Esophagus muscularis mucosa (tissue), 4 donors: ENCODE measurements at places on chromosomes 3 and 15. TPM values are rescaled to one million over a fixed set of nuclear protein-coding genes. Genes with fewer than 3 reads are reported as not detected.

DNA sequence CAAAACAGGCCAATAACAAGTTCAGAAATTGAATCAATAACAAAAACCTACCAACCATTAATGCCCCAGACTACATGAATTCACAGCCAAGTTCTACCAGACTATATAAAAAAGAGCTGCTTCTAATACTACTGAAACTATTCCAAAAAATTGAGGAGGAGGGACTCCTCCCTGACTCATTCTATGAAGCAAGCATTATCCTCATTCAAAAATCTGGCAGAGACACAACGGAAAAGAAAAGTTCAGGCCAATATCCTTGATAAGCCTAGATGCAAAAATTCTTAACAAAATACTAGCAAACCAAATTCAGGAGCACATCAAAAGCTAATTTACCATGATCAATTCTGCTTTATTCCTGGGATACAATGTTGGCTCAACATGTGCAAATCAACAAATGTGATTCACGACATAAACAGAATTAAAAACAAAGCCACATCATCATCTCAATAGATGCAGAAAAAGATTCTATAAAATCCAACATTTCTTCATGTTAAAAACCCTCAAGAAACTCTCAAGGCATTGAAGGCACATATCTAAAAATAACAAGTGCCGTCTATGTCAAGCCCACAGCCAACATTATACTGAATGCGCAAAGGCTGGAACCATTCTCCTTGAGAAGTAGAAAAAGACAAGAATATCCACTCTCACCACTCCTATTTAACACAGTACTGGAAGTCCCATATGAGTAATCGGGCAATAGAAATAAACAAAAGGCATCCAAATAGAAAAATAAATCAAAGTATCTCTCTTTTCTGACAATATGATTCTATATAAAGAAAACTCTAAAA lies 573.6 kb upstream of the GRM7 start:
- no peaks in the 10 kb centered on the region for H3K4me1 ChIP-seq
- H3K27ac ChIP-seq, result no peak overlapping the region
- no peaks in the 10 kb centered on the region for H3K27me3 ChIP-seq
- no peaks in the 10 kb centered on the region for H3K36me3 ChIP-seq
- H3K4me3 ChIP-seq, result no peak overlapping the region
- DNase-seq, result no peak

GRCh38 chr3:38099518-38099917 lies 37.4 kb downstream of the ACAA1 start:
- no peaks in the 10 kb centered on the region for H3K4me1 ChIP-seq
- H3K4me3 ChIP-seq, result no peak overlapping the region
- H3K27me3 ChIP-seq, result no peaks in the 10 kb centered on the region
- DNase-seq, result no peak

DNA sequence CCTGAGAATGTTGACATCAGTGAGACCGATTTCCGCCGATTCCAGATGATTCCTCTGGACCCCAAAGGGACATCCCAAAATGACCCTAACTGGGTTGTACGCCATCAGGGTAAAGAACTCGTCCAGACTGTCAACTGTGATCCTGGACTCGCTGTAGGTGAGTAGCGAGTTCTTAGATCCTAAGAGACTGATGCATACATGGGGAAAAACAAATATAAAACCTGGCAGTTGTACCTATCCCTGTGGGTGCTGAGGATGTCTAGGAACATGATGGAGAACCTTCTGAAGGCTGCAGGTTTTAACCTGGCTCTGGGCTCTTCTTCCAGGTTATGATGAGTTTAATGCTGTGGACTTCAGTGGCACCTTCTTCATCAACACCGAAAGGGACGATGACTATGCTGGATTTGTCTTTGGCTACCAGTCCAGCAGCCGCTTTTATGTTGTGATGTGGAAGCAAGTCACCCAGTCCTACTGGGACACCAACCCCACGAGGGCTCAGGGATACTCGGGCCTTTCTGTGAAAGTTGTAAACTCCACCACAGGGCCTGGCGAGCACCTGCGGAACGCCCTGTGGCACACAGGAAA lies 12.3 kb downstream of the THBS1 start:
- H3K27ac ChIP-seq, result peak overlapping the region; percentile 14
- no peaks in the 10 kb centered on the region for H3K27me3 ChIP-seq
- no peak for DNase-seq
- H3K4me3 ChIP-seq, result no peak overlapping the region
- peaks cover 83% of the 10 kb centered on the region for H3K36me3 ChIP-seq

DNA sequence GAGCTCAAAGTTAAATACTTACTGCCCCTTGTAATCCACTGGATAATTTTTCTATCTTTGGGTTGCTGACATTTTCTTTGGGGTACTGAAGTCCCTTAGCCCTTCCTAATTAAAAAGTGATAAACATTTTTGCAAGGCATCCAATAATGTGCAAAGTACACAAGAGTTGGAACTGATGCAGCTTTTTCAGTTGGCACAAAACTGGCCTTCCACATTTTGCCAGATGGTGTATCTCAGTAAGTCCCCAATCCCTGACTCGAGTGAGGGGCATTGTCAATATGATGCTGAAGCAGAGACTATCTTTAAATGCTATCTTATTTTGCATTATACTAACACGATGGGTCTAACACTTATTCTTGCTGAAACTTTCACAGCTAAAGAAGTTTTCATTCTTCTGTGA lies 27.8 kb downstream of the FHIT start:
- no peak overlapping the region for H3K4me3 ChIP-seq
- H3K36me3 ChIP-seq, result no peaks in the 10 kb centered on the region
- no peak for DNase-seq

DNA sequence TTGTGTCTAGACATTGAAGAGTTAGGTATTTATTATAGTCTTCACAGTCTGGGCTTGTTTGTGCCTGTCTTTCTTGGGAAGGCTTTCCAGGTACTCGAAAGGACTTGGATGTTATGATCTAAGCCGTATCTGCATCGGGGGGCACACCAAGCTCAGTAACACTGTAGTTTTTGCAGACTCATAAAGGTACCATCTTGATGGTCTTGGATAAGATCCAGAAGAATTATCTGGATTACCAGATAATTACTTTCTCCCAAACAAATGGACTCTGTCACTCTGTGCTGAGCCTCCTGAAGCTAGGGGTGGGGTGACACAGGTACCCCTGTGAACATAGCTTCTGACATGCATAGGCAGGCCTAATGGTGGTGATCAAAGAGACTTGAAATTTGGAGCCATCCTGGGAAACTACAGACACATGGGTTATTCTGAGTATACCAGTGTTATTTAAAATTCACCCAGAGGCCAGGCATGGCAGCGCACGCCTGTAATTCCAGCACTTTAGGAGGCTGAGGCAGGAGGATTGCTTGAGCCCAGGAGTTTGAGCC lies 238.6 kb upstream of the TPM1 start:
- DNase-seq, result no peak
- H3K36me3 ChIP-seq, result peaks cover 37% of the 10 kb centered on the region
- H3K27me3 ChIP-seq, result no peaks in the 10 kb centered on the region
- no peak overlapping the region for H3K4me3 ChIP-seq
- H3K27ac ChIP-seq, result no peak overlapping the region
- peaks cover 14% of the 10 kb centered on the region for H3K4me1 ChIP-seq

DNA sequence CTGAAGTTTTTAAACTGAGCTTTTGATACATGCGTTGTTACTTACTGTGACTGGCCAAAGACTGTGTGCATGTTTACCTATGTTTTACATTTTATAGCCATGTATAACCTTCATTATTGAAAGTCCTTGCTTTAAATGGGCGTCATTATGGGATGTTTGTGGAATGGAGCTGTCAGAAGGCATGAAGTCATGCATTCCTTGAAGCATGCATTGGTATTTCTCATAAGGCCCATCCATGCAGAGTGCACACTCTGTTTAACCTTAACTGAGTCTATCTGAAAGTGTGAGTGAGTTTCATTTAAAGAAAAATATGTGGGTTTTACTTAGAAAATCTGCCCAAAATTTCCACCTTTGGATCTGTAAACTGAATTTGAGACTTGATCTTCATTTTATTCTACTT lies 51.1 kb downstream of the PSMD6 start:
- peaks cover 48% of the 10 kb centered on the region for H3K4me1 ChIP-seq
- no peaks in the 10 kb centered on the region for H3K36me3 ChIP-seq
- H3K27ac ChIP-seq, result peak overlapping the region; percentile 61
- no peaks in the 10 kb centered on the region for H3K27me3 ChIP-seq
- no peak for DNase-seq

- H3K27me3 ChIP-seq, result no peaks in the 10 kb centered on the region
- H3K27ac ChIP-seq, result no peak overlapping the region
- H3K36me3 ChIP-seq, result no peaks in the 10 kb centered on the region
- no peak for DNase-seq
- H3K4me1 ChIP-seq, result no peaks in the 10 kb centered on the region
Observed at GRCh38 chr3:64708456-64708855, 20.7 kb upstream of the ADAMTS9 start.

GRCh38 chr3:166444336-166444735 lies 607.1 kb upstream of the BCHE start:
- H3K4me1 ChIP-seq, result no peaks in the 10 kb centered on the region
- no peak for DNase-seq
- H3K36me3 ChIP-seq, result no peaks in the 10 kb centered on the region
- no peak overlapping the region for H3K27ac ChIP-seq
- H3K4me3 ChIP-seq, result no peak overlapping the region
- no peaks in the 10 kb centered on the region for H3K27me3 ChIP-seq

GRCh38 chr15:95175914-95176658 lies 944.7 kb downstream of the MCTP2 start:
- H3K27me3 ChIP-seq, result no peaks in the 10 kb centered on the region
- H3K27ac ChIP-seq, result no peak overlapping the region
- H3K4me3 ChIP-seq, result no peak overlapping the region
- DNase-seq, result no peak
- H3K4me1 ChIP-seq, result no peaks in the 10 kb centered on the region

- no peak overlapping the region for H3K27ac ChIP-seq
- no peak overlapping the region for H3K4me3 ChIP-seq
- no peaks in the 10 kb centered on the region for H3K36me3 ChIP-seq
- H3K4me1 ChIP-seq, result peaks cover 29% of the 10 kb centered on the region
Observed at GRCh38 chr15:60804986-60805949, 326.3 kb upstream of the ICE2 start.

- peaks cover 11% of the 10 kb centered on the region for H3K4me1 ChIP-seq
- no peak for DNase-seq
- H3K4me3 ChIP-seq, result no peak overlapping the region
- no peak overlapping the region for H3K27ac ChIP-seq
Observed at GRCh38 chr15:67736810-67737209, 88.5 kb upstream of the SKOR1 start.

GRCh38 chr15:94749811-94750617 lies 518.7 kb downstream of the MCTP2 start:
- H3K4me3 ChIP-seq, result no peak overlapping the region
- H3K36me3 ChIP-seq, result no peaks in the 10 kb centered on the region
- no peak for DNase-seq

DNA sequence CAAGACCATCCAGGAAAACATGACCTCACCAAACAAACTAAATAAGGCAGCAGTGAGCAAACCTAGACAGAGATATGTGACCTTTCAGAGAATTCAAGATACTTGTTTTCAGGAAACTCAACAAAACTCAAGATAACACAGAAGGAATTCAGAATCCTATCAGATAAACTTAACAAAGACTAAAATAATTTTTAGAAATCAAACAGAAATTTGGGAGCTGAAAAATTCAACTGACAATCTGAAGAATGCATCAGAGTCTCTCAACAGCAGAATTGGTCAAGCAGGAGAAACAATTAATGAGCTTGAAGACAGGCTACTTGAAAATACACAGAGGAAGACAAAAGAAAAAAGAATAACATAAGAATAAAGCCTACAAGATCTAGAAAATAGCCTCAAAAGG lies 55.6 kb downstream of the MYO9A start:
- no peak overlapping the region for H3K27ac ChIP-seq
- no peaks in the 10 kb centered on the region for H3K27me3 ChIP-seq
- peaks cover 43% of the 10 kb centered on the region for H3K4me1 ChIP-seq

DNA sequence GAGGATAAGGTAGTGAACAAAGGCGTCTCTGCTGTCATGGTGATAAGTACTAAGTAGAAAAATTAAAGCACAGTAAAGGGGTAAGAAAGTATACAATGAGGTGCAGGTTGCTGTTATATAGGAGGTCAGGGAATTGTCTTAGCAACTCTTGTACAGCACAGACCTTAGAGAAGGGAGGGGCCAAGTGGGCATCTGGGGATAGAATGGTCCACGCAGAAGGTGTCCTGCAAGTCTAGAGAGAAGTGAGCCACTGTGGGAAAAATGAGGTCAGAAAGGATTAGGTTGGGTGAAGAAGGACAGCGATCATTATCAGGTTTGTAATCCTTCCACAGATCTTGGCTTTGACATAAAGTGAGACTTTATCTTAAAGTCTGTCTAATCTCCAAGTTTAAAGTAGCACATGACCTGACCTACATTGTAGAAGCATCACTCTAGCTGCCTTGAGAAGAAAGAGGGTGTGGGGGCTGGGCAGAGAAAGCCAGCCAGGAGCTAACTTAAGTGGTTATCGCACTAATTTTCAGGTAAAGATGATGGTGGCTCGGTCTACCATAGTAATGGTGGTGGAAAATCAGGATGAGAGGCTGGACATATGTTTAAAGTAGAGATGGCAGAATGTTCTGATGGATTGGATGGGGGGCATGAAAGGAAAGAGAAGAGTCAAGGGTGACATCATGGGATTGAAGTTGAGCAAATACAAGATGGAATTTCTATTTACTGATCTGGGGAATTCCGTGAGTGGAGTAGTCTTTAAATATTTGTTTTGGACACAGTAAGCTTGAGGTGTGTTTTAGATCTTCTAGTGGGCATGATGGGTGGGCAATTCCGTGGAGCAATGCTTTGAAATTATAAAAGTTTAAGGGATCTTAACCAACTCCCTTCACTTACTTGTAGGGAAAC lies 919.2 kb downstream of the ROBO1 start:
- no peaks in the 10 kb centered on the region for H3K27me3 ChIP-seq
- no peak for DNase-seq
- no peak overlapping the region for H3K27ac ChIP-seq
- no peaks in the 10 kb centered on the region for H3K36me3 ChIP-seq

DNA sequence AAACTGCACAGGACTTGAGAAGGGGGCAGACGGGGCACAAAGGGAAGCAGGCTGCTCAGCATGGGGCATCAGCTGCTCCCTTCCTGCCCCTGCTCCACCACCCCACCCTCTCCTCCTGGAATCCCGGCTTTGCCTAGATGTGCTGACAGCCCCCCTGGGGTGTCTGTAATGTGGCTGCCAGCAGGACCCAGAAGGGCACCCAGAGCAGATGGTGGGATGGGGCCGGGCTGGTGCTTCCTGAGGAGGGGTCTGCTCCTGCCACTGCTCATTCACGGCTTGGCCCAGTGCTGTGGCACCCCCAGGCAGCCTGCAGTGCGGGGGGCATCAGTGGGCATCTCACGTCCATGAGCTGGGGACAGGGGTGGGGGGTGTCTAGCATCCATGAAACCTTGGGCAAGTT lies 10.2 kb downstream of the H1-8 start:
- H3K27ac ChIP-seq, result no peak overlapping the region
- H3K4me1 ChIP-seq, result peaks cover 52% of the 10 kb centered on the region
- no peak overlapping the region for H3K4me3 ChIP-seq
- DNase-seq, result no peak
- peaks cover 5% of the 10 kb centered on the region for H3K36me3 ChIP-seq

Gene STRA6
- 0.13 TPM for total RNA-seq

Gene CCDC39
- total RNA-seq, result not detected

Gene KPNA4
- total RNA-seq, result 56.7 TPM
